Naive B cell (primary cell): ENCODE measurements at places on chromosomes 16 and 17. TPM values are rescaled to one million over a fixed set of nuclear protein-coding genes. Genes with fewer than 3 reads are reported as not detected.

DNA sequence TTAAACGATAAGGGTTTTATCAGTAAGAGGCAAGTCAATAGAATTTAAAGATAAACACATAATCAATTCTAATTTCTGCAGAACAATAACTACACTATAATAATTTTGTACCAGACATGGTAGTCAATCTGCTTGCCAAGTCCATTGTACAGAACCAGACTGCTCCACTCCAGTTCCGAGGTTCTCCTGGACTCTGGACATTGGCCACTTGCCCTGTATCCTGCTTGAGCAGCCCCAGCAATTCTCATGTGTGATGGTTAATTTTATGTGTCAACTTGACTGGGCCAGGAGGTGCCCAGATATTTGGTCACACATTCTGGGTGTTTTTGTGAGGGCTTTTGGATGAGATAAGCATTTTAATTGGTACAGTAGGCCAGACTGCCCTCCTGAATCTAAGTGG lies 384.6 kb downstream of the SLC39A11 start:
- no peak for DNase-seq
- no peak overlapping the region for H3K4me3 ChIP-seq
- no peaks in the 10 kb centered on the region for H3K27me3 ChIP-seq
- H3K4me1 ChIP-seq: no peaks in the 10 kb centered on the region

The RPRML gene
- polyA plus RNA-seq: 0.50 TPM

DNA sequence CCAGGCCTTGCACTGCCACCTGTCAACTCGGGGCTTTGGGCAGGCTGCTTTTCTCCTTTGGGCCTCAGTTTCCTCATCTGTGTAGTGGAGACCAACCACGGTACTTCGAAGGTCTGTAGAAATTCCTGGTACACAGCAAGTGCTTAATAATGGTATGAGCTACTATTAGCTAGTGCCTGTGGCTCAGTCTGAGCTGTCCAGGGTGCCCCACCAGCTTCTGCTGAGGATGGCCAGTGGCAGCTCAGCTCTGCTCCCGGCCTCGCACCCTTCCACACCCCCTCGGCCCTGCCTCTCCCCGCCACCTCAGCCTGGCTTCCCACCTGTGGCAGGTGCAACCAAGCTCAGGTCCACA lies 26.2 kb upstream of the PLCG2 start:
- no peaks in the 10 kb centered on the region for H3K36me3 ChIP-seq
- peak overlapping the region; percentile 14 for H3K27ac ChIP-seq
- no peaks in the 10 kb centered on the region for H3K27me3 ChIP-seq
- no peak for DNase-seq

- no peak for DNase-seq
- H3K4me1 ChIP-seq: peaks cover 22% of the 10 kb centered on the region
Observed at GRCh38 chr16:12078405-12079280, 102.1 kb downstream of the SNX29 start.

The CHRNE gene
- 0.59 TPM for polyA plus RNA-seq

GRCh38 chr16:89256651-89257254 lies 39.2 kb downstream of the ZNF778 start:
- peak overlapping the region; percentile 87 for H3K4me3 ChIP-seq
- peaks cover 20% of the 10 kb centered on the region for H3K27me3 ChIP-seq
- peak; percentile 48 for DNase-seq
- H3K4me1 ChIP-seq: peaks cover 26% of the 10 kb centered on the region
- H3K36me3 ChIP-seq: peaks cover under 1% of the 10 kb centered on the region

- H3K27me3 ChIP-seq: no peaks in the 10 kb centered on the region
- H3K4me3 ChIP-seq: no peak overlapping the region
- no peak overlapping the region for H3K27ac ChIP-seq
Observed at GRCh38 chr17:37830151-37830993, 85.5 kb upstream of the HNF1B start.

GRCh38 chr16:15671530-15672117 lies 21.6 kb downstream of the NDE1 start:
- H3K27me3 ChIP-seq: no peaks in the 10 kb centered on the region
- H3K36me3 ChIP-seq: peaks cover 13% of the 10 kb centered on the region
- peak overlapping the region; percentile 95 for H3K27ac ChIP-seq

GRCh38 chr17:35895636-35896587 lies 15.8 kb upstream of the CCL5 start:
- H3K36me3 ChIP-seq: no peaks in the 10 kb centered on the region
- H3K4me1 ChIP-seq: no peaks in the 10 kb centered on the region
- DNase-seq: no peak

DNA sequence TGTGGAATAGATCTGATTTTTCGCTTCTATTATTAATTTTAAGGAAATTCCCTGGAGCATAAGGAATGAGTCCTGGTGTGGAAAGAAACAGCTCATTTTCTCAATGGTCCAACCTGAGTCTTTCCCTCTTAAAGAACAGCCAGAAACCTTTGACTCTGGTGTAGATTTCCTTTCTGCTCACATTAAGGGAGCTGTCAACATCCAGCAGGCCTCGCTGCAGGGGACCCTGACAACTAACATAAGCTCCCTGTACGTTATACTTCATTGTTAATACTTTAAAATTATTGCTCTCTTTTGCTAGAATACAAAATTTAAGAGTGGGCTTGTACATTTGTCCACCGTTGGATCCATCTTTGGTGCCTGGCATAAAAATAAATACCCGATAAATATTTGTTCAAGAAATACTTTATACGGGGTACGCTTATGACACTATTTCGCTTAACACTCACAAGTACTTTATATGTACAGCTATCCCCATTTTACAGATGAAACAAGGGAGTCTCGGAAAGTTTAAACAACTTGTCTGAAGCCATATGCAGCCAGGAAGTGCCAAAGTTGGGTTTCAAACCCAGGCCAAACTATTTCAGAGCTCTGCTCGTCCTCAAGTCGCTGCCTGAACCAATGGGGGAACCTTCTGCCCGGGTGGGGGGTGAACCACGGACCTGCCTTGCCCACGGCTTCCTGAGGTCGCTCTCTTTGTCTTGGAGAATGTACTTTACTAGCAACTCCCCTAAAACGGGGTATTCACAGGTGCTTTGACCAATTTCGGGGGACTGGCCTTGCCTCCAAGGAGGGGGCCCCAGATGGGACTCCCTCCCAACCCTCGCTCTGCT lies 611 bp downstream of the SMARCE1 start:
- H3K4me1 ChIP-seq: peaks cover 21% of the 10 kb centered on the region
- H3K27ac ChIP-seq: peak overlapping the region; percentile 99
- no peaks in the 10 kb centered on the region for H3K27me3 ChIP-seq
- DNase-seq: no peak

DNA sequence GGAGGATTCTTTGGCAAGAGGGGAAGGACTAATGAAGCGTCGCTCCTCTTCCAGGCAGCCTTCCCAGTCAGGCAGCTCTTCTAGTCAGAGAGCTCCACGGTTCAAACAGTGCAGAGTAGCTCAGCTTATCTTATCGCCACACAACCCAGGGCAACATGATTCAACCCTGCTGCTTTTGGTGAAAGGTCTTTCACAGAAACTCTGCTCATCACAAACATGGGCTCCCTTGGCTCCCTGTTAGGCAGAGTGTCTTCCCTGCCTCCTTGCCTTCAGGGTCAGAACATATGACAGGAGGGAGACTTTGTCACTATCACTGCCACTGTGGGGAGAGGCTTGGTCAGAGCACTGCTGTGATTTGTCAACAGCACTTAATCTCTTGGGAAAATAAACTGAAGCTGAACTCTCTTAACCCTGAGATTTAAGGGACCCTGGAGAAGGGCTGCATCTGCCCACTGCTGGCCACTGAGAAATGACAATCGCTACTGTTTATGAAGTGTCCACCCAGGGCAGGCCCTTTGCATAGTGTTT lies 6.9 kb upstream of the SLC13A2 start:
- H3K4me1 ChIP-seq: no peaks in the 10 kb centered on the region
- DNase-seq: no peak
- H3K36me3 ChIP-seq: no peaks in the 10 kb centered on the region
- H3K4me3 ChIP-seq: no peak overlapping the region
- no peak overlapping the region for H3K27ac ChIP-seq
- H3K27me3 ChIP-seq: peaks cover 28% of the 10 kb centered on the region
